Activated CD8-positive, alpha-beta T cell treated with anti-CD3 and anti-CD28 coated beads for 36 hours (primary cell): ENCODE measurements at places on chromosomes 3 and 15. TPM values are rescaled to one million over a fixed set of nuclear protein-coding genes. Genes with fewer than 3 reads are reported as not detected.

GRCh38 chr15:58535337-58535736 lies 103.5 kb downstream of the LIPC start:
- no peak for DNase-seq

GRCh38 chr3:99114565-99115291 lies 213.2 kb upstream of the DCBLD2 start:
- DNase-seq = no peak

DNA sequence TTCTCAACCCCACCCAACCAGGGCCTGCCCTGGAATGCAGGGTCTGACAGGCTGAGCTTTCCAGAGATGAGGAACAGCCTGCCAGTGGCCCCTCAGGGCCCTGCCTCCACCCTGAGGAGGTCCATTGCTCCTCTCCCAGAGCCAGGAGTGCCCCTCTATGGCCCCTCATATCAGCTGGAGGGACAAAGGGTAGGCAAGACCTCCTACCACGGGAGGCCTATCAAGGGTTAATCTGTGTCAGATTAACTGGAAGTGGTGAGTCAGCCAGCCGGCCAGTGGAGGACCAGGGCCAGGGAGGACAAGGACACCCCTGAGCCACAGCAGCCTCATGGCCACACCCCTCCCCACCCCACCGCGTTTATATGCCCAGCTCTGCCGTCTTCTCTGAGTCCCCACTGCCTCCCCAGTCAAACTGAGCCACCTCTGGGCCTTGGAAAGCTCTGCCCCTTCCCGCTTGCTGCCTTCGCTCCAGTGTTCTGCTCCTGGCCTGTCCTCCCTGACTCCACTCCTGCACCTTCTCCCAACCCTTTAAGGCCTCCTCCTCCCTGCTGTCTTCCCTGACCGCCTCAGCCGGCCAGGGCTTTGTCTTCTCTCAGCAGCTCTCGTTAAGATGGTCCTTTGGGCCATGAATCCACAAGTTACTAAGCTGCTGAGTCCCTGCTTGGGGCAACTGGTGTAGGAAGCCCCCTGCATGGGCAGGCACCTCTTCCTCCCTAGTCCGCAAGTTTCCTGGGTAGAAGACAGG lies 6.5 kb downstream of the CCDC33 start:
- no peak for DNase-seq

DNA sequence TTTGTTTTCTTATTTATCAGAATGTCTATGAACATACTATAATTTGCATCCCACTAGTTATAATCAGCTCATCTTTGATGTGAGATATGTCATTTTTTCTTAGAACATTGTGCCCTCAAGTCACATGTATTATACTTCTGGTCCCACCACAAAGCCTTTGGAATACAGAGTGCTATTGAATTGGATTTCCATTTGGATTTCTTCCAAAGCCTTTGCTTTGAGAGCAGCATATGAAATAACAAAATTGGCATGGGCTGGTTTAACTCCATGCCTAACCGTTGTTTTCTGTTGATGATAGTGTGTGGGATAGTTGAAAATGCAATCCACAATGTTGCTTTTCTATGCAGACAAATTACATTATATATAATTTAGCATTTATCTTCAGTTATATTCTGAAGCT lies 284.5 kb upstream of the PLSCR5 start:
- no peak for DNase-seq

Gene CPEB1
- total RNA-seq = 1.6 TPM

DNA sequence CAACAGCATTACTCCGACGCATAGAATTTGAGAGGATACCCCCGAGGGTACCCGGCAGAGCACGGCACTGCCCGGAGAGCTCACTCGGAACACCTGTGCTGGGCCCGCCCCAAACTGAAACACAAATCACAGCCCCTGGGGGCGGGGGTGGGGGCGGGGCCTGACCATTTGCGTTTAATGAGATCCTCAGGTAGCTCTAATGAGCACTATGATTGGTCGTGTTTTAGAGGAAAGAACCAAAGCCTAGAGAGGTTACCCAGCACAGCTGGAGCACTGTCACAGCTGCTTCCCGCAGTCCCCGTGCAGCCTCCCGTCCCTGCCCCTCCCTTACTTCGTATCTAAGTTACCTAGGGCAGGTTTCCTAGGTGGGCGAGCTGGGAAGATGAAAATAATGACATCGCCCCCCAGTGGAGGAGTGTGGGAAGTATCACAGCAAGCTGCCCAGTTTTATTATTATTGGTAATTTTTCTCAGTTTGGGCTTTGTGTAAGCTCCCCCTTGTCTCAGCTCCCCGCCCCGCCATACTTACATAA lies 187.1 kb downstream of the PDE8A start:
- peak; percentile 73 for DNase-seq

DNA sequence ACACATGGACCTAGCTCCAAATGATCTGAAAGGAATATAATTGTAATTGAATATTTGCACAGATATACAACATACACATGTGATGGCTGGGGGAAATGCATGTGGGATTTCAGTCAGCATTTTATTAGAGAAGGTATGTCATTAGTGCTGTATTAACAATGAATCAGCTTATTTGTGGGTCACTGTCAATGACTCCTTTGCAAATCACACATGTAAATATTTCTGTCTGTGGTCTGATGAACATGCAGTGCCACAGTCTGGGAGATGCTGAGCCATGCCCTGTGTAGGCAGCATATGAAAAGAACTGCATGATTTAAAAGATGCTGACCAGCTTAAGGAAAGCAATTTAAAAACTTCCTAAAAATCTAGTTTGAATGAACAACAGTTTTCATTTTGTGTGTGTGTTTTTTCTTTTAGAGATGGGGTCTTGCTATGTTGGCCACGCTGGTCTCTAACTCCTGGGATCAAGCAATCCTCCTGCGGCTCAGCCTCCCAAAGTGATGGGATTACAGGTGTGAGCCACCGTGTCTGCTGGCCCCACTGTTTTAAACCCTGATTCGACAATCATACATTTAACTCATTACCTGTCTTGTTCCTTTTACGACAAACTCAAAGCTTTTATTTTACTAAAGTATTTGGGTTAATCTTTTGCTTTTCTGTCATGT lies 803 bp upstream of the B3GNT5 start:
- DNase-seq = no peak

DNA sequence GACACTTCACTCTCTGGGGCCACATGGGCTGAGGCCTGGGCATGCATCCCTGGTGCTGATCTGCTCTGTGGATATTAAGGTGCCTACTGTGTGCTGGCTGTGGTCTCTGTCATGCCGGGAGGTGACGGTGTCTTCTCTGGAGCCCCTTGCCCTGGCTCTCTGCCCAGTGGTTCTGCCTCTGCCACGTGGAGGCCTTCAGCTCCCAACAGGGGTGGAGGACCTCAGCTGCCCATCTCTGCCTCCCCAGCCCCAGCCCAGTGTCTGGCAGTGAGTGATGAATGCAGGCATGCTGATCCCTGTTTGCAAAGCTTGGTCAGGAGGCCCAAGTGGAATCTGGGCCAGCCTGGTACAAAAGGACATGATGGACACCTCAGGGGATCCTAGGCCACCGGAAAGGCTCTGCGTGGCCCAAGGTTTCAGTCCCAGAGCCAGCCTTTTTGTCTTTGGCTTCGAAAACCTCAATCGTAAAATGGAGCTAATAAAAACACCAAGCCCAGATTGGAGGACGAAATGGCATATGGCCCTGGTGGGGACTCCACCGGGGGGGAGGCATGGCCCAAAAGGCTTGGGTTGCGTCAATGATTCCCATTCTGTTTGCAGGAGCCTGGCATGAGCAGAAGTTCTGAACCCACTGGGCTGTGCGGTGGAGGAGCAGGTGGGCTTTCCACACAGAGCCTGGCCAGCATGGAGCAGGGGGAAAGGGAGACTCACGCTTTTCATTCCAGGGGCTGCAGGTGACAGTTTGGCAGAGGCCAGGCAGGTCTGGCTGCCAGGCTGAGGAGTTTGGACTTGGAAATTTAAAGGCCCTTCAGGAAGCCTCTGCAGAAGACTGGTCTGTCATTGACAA lies 54.7 kb upstream of the KLF13 start:
- no peak for DNase-seq
